ENCODE measurements at places on chromosomes 1 and 21.

DNA sequence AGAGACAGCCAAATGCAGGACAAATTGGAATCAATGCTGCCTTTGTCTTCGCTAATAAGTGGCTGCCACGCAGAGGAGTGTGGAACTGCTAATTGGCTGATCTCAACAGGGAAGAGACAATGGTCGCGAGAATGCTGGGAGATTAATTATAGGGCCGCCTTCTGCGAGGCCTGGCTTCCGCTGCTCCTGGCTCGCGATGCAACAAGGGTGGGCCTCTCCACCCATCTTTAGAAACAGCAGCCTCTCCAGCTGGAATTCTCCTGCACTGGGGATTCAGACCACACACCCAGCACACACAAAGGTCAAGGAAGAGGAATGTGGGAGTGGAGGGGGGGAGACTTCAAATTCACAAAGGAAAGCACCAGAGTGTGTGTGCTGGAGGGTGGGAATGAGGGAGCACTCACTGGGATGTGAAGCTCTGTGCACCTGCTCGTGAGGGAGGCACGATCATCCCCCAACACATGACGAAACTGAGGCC is 200.7 kb upstream of the GRIK3 start:
- DNase-seq: peak; percentile 9

GRCh38 chr1:101566883-101567538 is 330.2 kb downstream of the S1PR1 start:
- no peak for DNase-seq

GRCh38 chr1:6181347-6181770 is 1.2 kb upstream of the CHD5 start:
- no peak for DNase-seq

DNA sequence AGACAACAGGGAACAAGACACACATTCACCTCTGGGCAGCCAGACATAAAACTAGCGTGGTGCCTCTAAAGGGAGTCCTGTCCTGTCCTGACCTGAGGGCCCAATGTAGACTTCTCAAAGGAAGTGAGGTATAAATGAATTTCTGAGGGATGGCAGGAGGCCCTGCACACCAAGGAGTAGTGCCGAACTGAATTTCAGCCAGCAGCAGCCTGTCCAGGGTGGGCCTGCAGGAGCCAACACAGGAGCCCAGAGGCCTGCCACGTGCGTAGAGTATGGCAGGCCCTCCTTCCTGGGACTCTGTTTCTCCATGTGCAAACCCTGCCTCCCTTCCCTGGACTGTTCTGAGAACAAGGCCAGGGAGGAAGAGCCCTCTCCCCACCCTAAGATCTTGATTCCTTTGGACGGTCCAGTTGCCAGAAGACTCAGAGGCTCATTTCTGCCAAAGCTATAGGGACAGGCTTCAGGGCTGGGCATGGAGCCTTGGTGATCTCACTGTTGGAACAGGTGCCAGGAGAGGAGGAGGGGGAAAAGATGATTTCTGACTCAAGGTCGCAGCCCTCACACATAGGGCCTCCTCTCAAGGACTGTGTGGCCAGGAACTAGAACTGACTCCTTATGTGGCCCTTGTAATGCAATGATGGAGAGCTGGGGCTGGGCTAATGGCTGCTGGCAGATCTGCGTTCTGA is 1.8 kb upstream of the FABP3 start:
- no peak for DNase-seq

- DNase-seq: no peak
These were observed 531.3 kb downstream of the NPHP4 start for GRCh38 chr1:5460974-5461373.
